ENCODE measurements at places on chromosomes 13 and 19.

DNA sequence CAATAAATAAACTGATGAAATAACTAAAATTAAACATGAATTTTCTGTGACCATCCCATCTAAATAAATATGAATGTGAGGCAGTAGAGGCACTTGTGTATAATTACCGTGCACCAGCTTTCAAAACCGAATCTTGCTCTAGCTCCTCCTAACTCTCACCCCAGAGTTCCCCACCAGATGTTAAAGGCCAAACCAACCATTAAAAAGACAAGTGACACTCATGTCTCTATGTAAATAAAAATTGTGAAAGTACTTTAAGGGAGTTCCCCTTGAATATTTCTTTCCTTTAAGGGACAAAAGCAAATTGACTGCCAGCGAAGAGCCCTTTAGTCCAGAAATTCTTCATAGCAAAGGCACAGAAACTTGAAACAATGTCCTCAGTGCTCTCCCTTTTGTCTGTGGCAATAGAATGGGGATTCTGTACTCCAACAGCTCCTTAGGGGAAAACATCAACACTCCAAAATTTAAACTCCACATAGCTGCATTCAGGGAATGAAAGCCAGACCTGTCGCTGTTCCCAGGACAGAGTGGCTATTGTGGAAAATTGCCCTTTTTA lies 101.7 kb upstream of the SOX21 start:
- no peak for DNase-seq

DNA sequence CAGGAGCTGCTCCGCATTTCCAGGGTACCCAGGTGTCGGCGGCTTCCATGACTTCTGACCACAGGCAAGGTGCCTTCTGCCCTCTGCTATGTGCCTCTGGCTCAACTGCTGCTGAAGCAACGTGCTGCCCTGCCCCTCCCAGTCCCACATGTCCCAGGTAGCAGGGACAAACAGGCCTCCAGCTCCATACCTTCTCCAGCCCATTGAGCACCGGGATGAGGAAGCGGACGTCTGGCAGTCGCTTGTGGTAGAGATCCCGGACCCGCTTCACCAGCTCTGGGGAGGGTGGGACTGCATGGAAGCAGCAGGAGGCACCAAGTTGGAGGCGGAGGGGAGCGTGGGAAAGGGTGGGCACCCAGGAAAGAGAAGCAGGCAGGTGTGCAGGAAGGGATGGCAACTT lies 8.1 kb upstream of the RSPH6A start:
- DNase-seq = no peak

GRCh38 chr13:45500492-45501174 lies 35.9 kb downstream of the COG3 start:
- DNase-seq = no peak

GRCh38 chr19:29386970-29387369 lies 138.8 kb upstream of the VSTM2B start:
- DNase-seq = no peak

DNA sequence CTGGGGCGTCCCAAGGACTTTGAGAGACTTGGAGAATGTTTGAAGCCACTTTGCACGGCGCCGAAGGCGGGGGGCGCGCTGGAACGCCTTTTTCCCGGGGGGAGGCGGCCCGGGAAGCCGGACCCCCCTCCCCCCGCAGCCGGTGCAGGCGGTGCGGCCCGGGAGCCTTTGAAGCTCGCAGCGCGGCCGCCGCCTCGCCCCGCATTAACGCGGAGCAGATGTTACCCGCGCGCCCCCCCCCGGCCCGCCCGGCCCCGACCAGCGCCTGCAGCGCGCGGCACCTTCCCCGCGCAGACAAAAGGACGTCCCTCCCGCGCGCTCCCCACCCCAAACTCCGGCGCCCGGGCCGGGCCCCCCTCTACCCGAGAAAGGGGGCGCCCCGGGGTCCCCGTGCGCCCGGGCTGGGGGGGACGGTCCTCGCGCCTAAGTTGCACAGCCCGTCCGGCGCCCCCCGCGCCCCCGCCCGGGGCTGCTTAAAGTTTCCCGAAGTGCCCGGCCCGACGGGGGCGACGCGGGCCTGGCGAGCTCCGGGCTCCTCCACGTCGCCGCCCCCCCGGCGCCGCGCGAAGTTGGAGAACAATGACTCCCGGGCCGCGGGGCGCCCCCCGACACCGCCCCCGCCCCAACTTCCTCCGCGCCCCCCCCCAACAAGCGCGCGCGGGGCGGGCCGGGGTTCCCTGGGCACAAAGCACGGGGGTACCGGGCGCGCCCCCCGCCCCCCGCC lies 685 bp downstream of the TCF3 start:
- DNase-seq = peak; percentile 33

DNA sequence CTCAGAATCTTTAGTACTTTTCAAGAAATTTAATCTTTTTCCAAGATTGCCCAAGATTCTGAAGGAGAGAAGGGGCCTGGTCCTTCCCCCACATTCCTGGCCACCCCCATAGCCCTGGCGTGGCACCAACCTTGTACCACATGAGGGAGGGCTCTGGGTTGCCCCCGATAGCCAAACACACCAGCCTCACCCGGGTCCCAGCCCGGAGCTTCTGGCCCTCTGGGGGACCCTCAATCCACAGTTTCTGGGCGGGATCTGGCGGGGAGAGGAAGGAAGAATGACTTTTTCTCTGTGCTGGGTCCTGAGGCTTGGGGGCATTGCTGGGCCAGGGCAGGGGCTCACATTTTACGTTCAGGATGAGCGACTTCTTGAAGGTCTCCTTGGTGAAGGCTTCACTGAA lies 4.4 kb downstream of the NPHS1 start:
- no peak for DNase-seq

DNA sequence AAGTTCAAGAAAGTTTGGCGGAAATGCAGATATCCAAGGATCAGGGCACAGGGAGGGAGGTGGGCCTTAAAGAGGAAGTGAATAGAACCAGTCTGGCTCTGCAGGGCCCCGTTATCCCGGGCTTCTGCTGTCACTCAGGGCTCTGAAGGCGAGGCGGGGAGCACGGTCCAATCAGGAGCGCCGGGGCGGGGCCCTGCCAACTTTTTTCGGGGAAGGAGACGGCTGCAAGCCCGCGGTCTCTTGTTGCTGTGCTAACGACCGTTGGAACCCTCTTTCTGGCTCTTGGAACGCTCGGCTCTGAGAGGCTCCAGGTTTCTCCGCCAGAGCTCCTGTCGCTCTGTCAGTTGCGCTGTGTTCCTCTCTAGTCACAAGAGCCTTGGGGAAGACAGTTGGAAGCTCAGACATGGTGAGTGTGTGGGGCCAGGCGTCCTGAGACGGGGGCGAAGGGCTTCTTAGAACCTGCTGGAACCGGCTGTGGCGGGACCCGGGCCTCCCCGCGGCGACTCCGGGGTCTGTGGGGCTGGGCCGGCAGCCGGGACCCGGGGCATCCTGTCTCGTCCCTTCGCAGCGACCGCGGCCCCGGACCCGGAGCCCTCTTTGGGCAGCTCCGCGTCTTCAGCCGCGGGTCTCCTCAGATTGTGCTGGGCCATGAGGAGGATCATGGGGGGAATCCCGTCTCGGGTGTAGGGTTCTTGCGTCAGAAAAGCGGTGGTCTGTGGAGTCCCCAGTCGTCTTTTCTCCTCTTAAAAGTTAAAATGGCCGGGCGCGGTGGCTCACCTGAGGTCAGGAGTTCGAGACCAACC lies 27.7 kb downstream of the ZNF844 start:
- no peak for DNase-seq

- DNase-seq = no peak
Observed at GRCh38 chr19:3944018-3944721, 11.3 kb downstream of the NMRK2 start.

DNA sequence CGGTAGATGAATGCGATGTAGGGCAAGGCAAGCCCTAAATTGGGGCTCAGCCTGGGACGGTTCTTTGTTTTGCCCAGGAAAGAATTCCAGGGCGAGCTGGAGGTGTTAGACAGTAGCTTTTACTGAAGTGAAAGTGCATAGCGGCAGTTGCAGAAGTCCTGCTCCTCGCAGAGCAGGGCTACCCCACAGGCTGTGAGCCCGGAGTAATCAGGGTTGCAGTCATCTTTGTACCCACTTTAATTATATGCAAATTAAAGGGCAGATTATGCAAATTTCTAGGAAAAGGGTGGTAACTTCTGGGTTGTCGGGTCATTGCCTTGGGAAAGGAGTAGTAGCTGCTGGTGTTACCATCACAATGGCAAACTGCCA lies 30.5 kb downstream of the VAV1 start:
- DNase-seq = no peak

GRCh38 chr13:46296115-46296822 lies 84.5 kb downstream of the LRRC63 start:
- no peak for DNase-seq

DNA sequence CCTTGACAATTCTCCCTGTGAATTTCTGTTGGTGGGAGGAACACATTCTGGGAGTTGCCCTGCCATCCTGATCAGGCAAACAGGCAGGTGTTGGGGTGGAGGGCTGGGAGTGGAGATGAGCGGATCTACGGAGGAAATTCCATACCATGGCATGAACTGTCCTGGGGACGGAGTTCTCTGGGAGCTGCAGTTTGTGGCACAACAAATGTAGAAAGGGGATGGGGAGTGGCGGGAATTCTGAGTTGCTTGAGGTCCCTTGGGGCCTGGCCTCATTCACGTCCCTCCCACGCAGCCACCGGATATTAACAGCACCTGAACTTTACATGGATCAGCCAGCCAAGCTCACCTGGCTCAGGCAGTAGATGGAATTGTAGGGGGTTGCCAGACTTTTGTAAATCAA lies 70.0 kb downstream of the CHST8 start:
- DNase-seq = no peak

- DNase-seq = no peak
Observed at GRCh38 chr13:20077086-20077485, 83.8 kb downstream of the GJA3 start.

DNA sequence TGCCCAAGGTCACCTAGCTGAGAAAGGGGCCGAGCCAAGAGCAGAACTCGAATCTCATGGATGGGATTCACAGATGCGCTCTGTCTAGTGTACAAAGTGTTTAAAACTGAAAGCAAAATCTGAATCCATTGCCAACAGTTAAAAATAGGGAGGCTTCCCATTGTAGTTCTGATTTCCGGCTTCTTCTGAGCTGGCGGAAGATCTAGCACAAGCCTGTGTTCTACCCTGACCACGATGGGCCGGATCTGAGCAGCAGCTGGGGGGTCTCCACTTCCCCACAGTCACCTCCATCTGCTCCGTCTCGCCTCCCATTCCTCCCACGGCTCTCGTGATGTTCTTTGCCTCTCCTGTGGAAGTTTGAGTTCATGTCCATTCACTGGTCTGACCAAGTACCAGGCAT lies 2.4 kb downstream of the CACNG8 start:
- DNase-seq = no peak

- DNase-seq = peak; percentile 34
Observed at GRCh38 chr13:20118268-20119140, 42.3 kb downstream of the GJA3 start.

GRCh38 chr19:49339301-49340068 lies 4.3 kb downstream of the CD37 start:
- peak; percentile 73 for DNase-seq

DNA sequence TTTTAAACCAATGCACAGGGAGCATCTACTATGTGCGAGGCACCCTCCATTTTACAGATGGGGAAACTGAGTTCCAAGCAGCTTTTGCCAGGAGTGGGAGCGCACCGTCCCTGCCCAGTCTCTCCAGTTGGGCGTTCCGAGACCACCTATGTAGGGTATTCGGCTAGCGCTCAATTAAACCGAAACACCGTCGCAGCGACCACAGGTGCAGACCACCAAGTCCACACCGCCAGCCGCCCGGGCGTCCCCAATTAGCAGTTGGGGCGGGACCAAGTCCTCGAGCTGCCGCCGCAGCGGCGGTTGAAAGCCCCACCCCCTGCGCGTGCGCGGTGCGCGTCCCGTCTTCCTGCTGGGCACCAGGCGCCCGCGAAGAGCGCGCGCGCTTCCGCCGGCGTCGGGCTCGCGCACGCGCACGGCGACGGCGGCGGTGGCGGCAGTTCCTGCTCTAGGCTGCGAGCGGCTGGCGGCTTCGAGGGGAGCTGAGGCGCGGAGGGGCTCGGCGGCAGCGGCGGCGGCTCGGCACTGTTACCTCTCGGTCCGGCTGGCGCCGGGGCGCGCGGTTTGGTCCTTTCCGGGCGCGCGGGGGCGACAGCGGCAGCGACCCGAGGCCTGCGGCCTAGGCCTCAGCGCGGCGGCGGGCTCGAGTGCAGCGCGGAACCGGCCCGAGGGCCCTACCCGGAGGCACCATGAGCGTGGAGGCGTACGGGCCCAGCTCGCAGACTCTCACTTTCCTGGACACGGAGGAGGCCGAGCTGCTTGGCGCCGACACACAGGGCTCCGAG lies at the start of gene UPF1:
TSS of gene UPF1 (plus strand) at position 436 of the 782 bp plus-strand sequence. CDS start at position 687, 251 bp downstream.
- peak; percentile 96 for DNase-seq

- DNase-seq = no peak
Observed at GRCh38 chr13:89372193-89372592, 1701.0 kb downstream of the SLITRK5 start.

DNA sequence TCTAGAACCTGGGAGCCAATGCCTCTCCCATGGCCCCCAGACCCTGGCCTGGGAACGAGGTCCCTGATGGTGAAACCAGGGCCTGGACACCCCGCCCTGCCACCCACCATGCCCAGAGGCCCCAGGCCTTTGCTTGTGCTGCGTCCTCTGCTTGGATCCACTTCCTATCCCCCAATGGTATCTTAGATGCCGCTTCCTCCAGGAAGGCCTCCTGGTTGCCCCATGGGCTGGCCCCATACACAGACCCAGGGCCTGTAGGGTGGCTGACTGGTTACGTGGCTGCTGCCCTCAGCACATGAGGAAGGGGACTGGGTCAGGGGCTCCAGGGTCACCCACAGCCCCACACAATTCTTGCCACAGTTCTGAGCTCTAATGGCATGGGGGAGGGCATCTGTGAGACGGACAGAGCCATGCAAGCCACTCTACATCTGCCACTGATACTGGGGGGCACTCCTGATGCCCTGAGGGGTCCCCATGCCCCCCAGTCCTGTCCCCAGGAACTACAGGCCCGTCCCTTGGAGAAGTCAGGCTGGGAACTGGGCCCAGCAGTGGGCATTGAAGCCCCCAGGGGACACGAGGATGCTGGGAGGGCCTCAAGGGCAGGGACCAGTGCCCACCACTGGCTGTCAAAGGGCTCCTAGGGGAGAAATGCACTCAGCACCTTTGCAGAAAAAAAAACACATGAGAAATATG lies 5.0 kb downstream of the RPL36 start:
- no peak for DNase-seq

DNA sequence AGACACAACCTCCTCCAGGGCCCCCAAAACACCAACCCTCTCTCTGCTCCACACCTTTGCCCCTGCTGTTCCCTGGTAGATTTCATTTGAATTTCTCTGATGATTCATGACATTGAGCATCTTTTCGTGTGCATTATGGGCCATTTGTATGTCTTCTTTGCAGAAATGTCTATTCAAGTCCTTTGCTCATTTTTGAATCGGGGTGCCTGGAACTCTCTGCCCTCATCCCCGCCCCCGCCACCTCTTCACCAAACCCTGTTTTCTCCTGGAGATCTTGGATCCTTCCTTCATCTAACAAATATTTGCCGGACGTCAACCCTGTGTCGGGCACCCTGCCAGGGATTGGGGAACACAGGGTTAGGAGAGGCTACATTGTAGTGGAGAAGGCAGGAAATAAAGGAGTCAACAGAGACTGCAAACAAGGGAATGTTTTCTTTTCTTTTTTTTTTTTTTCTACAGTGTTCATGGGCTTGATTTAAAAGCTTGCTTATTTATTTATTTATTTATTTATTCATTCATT lies 25.5 kb upstream of the SLC1A5 start:
- DNase-seq = no peak

All from endothelial cell (in vitro differentiated cells).